ENCODE measurements at places on chromosomes 12 and 14. TPM values are rescaled to one million over a fixed set of nuclear protein-coding genes. Genes with fewer than 3 reads are reported as not detected.

GRCh38 chr12:115960868-115961802 is 316.4 kb downstream of the MED13L start:
- DNase-seq, result no peak

The ARMH4 gene
- 54.2 TPM for total RNA-seq

DNA sequence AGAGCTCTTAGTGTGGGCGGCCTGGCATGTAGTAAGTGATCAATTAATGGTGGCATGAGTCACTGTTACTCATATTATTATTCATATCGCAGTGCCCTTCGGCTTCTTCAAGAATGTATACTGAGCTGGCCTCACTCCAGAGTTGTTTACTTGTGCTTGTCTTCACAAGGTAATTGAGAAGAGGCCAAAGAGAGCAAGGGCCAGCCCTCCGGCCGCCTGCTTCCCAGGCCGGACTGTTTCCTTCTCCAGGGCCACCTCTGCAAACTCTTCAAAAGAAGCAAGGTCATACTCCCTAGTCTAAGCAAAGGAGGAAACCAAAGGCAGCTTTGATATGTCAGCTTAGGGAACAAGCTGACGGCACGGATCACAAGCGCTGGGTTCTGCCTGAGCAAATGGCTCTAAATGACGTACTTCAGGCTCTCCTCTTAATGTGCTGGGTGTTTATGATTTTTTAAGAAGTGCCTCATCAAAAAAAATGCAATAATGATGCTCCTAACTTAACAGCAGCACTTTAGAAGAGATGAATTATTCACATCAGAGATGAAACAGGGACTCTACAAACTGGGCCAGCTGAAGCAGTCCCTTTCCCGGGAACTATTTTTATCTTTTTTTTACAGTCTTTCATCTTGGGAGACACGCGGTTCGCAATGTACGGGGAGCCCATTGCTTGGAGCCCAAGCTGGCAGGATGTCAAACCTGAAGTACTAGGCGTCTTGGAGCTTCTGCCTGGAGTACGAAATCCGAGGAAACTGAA is 65.6 kb upstream of the DLK1 start:
- no peak for DNase-seq

DNA sequence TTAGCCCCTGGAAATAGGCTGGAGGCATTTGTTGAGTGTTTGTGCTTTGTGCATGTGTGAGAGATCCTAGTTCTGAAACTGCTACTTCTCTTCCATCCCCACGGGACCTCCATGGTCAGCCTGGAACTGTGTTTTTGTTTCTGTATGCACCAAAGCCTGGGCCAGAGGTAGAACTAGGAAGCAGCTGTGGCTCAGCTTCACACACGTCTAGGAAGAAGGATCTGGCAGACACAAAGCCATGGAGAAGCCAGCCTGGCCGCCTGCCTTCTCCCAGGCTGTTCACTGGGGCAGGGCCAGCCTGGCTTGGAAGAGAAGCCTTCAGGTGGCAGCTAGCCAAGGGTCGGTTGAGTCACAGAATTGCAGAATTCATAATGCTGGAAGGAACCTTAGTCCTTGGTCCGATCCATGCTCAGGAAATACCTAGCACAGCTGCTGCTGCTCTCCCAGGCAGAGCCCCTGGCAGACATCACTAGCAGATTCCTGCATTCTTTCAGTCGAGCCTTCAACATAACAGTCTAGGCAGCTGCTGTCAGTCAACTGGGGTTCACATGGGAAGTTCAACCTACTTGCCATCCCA is 27.0 kb downstream of the RIN3 start:
- peak; percentile 62 for DNase-seq

DNA sequence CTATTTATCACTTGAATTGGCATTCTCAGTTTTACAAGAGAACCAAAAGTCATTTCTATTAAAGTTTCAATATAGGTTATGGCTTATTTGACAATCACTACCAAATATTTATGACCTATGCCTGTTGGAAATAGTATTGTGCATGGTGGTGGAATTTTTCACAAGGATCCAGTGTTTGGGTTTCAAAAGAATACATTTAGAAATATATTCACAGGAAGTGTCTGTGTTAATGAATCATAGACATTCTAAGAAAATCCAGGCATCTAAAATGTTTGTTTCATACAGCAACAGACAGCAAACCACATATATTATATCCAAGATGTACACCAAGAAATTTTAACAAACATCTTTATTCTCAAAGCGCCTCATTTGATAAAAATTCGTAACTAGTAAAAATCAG is 92.7 kb downstream of the MED13L start:
- DNase-seq, result no peak

DNA sequence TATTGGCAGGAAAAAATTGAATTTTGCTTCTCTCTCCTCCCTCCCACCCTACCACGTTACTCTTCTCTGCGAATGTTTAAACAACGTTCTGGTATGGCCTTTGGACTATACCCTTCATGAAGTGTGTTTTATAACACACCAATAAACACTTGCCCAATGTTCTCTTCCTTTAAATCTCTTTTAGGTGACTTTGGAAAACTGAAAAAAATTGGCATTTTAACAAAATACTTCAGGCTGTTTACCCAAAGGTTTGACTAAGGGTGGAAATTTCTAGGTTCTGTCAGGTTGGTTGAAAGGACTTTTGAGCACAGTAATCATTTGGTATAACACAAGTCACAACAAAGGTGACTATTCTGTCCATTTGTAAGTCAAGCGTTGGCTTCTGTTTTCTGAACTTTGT is 446.8 kb downstream of the AEBP2 start:
- DNase-seq, result no peak

- DNase-seq, result no peak
Measured at GRCh38 chr14:64947710-64948611, 5.4 kb upstream of the GPX2 start.

GRCh38 chr12:26399381-26399780 is 204.0 kb downstream of the SSPN start:
- no peak for DNase-seq

The OXA1L gene
- 28.9 TPM for total RNA-seq

DNA sequence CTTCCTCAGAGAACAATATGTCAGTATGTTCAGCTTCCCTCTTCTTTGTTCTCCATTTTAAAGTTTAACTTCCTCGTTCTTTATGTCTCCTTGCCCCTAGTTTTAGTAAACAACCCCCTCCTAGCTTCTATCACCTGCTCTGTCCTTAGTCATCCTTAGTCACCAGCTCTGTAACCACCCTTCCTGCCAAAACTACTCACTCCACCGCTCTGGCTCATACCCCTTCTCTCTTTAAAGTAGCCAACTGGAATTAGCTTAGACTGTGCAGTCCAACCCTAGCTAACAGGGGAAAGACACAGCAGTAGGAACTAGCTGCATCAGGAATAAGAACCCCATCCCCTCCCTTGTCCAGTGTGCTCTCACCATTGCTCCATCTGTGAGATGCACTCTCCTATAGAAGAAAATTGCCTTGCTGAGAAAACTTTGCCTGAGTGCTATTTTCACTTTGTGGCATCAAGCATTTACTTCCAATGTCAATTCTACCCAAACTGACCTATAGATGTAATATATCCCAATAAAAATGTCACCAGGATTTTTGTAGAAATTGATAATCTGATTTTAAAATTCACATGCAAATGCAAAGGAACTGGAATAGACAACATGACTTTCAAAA is 603.2 kb downstream of the C12orf50 start:
- no peak for DNase-seq

The DEGS2 gene
- total RNA-seq, result 0.41 TPM

DNA sequence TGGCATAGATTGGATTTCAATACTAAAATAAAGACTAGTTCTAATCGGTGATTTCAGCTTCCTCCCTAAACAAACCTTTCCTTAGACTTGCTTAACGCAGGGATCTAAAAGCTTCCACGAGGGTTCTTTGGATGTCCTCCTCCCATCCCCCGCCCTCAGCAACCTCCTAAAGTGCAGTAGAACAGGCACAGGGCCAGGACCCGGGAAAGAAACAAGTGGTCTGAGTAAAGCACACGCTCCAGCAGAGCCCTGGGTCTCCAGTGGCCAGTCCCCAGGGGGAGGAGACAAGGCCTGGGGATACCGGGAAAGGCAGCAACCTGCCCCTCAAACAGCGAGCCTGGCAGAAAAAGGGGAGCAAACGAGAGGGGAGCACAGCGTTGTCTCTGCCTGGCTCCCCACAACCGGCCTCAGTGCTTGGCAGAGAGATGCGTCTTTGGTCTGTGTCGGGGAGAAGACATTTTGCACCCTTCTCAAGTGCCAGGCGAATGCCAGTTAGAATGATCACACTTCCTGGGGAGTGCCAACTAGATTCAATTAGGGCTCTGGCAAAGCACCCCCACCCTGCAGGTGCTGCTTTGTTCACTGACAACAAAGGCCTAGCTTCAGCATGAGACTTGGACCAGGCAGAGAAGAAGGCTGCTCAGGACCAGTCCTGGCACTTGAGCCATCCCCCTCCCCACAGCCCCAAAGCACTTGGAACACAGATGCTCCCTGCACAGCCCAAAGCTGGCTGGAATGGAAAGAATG is 17.1 kb upstream of the SLC6A12 start:
- DNase-seq, result peak; percentile 40

The ANG gene
- total RNA-seq, result 0.82 TPM

The LALBA gene
- total RNA-seq, result not detected

DNA sequence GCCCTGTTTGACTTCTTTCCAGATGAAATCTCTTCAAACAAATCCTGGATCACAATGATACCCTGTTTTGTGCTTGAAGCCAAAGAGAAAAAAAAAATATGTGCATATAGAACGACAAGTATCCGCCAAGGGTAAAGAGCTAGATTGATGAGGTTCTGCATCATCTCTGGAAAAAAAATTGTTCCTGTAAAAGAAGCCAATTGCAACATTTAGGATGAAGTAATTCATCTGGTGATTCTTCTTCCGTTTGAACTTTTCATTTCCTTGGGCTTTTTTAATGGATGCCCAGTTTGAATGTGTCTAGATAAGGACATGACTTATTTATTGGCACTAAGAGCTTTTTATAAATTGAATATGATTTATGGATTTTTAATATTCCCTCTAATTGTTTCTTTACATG is 38.1 kb upstream of the NPAS3 start:
- DNase-seq, result no peak

DNA sequence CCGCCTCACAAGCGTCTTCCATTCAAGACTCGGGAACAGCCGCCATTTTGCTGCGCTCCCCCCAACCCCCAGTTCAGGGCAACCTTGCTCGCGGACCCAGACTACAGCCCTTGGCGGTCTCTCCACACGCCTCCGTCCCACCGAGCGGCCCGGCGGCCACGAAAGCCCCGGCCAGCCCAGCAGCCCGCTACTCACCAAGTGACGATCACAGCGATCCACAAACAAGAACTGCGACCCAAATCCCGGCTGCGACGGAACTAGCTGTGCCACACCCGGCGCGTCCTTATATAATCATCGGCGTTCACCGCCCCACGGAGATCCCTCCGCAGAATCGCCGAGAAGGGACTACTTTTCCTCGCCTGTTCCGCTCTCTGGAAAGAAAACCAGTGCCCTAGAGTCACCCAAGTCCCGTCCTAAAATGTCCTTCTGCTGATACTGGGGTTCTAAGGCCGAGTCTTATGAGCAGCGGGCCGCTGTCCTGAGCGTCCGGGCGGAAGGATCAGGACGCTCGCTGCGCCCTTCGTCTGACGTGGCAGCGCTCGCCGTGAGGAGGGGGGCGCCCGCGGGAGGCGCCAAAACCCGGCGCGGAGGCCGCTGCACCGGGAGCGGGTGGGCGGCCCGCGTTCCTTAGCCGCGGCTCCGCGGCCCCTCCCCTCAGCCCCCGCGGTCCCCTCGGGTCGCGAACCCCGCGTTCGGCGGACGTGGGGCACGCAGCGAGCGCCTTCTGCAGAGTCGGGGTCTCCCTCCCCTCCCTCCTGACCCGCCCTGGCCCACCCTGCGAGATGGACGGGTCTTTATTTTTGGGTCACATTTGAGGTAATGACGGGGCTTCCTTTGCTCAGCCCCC is at the start of gene UBC:
Gene UBC (minus strand): TSS at position 259 of the 847 bp plus-strand sequence. CDS start 879 bp downstream, outside the sequence.
- DNase-seq, result peak; percentile 60

GRCh38 chr12:97573901-97574300 is 111.3 kb downstream of the RMST start:
- no peak for DNase-seq

- DNase-seq, result peak; percentile 18
Measured at GRCh38 chr12:29552324-29552927, 54.9 kb upstream of the OVCH1 start.

The AACS gene
- 28.1 TPM for total RNA-seq

The KCTD10 gene
- total RNA-seq, result 42.8 TPM

GRCh38 chr12:57452181-57452936 is 2.7 kb upstream of the INHBE start:
- DNase-seq, result no peak

- no peak for DNase-seq
Measured at GRCh38 chr14:94334872-94335271, 11.7 kb upstream of the SERPINA6 start.

The TMEM63C gene
- total RNA-seq, result 8.6 TPM

DNA sequence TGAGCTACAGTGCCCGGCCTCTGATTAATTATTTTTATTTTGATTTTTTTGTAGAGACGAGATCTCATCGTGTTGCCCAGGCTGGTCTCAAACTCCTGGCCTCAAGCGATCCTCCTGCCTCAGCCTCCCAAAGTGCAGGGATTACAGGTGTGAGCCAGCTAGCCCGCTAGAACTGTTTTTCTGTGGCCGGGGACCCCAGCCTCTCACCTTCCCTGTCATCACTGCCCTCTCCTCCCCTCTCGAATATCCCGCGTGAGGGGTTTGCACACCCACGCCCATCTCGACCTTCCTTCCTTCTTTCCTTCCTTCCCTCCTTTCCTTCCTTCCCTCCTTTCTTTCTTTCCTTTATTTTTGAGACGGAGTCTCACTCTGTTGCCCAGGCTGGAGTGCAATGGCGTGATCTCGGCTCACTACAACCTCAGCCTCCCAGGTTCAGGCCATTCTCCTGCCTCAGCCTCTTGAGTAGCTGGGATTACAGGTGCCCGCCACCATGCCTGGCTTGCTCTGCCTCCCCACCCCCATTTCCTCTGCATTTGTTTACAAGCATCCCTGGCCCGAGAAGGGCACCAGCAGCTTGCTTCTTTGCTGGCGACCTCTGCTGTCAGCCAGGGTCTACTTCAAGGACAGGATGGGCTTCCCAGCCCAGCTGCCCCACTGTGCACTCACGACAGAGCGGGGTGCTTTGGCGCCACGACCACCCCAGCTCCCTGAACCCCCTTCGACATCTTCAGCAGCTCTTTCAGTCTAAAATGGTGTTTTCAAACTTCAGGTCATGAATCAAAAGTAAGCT is 4.3 kb upstream of the TRAF3 start:
- DNase-seq, result no peak

GRCh38 chr12:49811961-49812401 is 16.2 kb downstream of the NCKAP5L start:
- DNase-seq, result no peak

- DNase-seq, result no peak
Measured at GRCh38 chr12:131850856-131851559, 22.8 kb downstream of the MMP17 start.

- no peak for DNase-seq
Measured at GRCh38 chr12:1618489-1618888, 10.5 kb upstream of the WNT5B start.

DNA sequence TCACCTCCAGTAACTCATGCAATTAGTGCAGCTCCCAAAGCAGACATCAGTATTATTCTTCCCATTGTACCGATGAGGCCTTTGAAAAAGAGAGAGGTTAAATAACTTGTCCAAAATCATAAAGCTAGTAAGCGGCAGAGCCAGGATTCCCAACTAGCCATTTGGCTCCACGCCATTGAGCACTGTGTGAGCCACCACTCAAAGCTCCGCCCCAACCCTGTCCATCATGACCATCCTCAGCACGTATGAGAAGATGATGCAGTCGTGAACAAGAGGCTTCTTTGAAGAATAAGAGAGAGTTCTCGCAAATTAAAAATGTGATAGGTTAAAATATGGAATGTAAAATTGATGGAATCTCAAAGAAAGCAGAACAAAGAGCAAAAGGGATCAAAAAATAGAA is 14.6 kb downstream of the CLMN start:
- no peak for DNase-seq

All from frontal cortex (tissue), 4 donors.